ENCODE measurements at places on chromosomes 6 and 20.
A peak's percentile ranks its signal among the peaks of the same experiment; 100 is the strongest.

- DNase-seq = no peak
These were observed 411.8 kb downstream of the PREX1 start for GRCh38 chr20:48416002-48416401.

GRCh38 chr6:89311853-89312531 is 3.1 kb downstream of the GABRR2 start:
- DNase-seq = no peak

DNA sequence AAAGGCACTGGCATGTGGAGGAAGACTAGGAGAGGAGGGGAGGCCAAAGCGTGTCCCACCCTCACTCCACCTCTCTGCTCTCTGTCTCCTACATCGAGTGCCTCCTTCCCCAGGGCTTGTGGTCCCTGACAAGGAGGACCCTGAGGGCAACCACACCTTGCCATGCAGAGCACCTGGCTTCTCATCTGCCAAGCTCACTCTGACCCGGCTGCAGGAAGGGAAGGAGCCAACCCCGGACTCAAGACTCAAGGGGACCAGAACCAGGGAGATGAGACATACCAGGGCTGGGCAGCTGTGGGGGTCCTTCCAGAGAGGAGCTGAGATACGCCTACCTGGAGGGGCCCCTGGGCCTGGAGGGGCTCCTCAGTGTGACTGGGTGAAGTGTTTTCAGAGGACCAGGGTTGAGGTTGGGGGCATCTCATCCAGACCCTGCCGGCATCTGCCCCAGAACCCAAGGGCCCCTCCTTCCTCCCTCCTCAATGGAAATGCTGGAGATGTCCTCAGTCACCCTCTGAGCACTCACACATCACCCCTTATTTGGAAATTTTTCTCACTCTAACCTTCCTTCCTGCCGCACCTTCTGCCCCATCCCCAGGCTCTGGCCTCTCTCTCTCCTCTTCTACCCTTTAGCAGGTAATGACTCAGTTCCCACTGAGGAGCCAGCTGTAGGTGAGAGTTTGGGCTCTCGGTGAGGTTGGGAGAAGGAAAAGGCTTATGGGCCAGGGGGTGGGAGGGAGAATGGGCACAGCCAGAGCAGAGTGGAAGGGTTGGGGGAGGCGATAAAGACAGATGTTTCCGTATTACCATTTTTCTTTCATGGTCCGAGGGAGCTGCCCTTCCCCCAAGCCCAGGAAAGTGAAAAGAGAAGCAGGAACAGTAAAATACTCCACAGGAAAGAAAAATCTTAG is 32.0 kb upstream of the POU5F1 start:
- DNase-seq = no peak

DNA sequence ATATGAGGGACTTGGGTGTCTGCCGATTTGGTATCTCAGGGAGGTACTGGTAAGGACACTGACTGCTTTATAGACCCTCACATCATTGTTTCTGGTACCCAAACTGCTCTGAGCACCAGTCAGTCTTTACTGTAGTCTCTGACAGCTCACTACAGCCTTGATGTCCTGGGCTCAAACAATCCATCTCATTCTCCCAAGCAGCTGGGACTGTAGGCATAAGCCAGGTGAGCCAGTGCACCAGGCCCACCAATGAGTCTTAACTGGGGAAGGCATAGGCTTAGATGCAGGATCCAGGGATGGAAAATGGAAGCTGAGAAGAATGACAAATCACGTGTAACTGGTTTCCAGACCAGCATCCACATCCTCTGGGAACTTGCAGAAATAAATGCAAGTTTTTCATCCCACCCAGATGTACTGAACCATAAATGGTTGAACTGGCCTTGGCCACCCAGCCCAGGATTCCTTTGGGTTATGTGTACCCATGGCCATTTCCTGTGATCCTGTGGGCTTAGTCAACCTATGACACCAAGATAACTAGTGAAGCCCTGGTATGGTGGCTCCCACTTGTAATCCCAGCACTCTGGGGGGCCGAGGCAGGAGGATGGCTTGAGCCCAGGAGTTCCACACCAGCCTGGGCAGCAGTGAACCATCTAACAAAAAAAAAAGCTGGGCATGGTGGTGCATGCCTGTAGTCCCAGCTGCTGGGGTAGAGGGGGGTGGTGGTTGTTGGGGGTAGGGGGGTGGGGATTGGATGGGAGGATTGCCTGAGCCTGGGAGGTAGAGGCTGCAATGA is 5.8 kb downstream of the TUBB start:
- DNase-seq = no peak

DNA sequence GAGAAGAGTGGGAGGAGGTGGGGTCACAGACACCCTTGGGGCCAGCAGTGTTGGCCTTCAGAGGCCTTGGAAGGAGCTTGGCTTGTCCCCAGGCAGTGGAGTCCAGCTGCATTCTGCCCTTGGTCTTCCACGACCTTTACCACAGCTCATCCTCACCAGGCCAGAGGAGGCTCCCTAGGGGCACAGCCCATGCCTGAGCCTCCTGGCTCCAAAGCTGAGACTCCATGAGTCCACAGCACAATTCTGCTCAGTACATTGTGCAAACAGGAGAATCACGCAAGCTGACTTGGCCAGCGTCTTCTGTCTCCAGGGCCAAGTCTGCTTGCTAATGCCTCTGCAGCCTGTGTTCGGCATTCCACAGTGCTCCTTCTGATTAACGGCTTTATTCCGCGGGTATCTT is 337.2 kb downstream of the SMOC2 start:
- no peak for DNase-seq

DNA sequence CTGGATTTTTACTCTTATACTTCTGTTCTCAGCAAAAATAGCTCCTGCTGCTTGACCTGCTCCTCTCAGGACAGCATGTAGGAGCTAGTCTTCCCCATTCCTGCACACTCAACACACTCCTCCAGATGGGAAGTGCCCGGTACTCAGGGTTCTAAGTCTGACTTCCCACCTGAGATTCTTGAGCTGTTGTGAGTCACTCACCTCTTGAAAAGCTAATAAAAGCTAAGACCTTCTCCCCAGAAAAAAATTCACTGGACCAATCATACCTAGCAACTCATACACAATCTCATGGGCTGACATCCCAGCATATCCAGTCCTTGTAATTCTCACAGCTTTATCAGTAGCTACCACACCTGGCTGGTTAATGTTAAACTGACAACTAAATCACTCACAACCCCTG is 53.5 kb downstream of the TRPC4AP start:
- DNase-seq = no peak

GRCh38 chr20:44993343-44993742 is 27.0 kb downstream of the STK4 start:
- DNase-seq = no peak

DNA sequence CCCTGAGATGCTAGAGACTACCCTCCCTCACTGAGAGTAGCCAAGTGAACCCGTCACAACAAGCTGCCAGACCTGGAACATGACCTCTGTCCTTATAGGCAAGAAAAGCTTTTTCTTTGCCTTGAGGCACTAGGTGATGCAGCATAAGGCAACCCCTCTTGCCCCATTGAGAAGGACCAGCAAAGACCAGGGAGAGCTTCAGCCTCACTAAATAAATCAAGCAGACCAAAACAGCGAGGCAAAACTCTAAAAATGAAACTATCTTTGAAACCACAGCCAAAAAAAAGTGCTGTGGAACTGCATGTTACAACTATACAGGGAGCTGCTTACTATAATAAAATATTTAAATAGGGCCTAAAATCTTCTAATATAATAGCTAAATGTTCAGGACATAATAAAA is 62.6 kb upstream of the FAM83B start:
- no peak for DNase-seq

DNA sequence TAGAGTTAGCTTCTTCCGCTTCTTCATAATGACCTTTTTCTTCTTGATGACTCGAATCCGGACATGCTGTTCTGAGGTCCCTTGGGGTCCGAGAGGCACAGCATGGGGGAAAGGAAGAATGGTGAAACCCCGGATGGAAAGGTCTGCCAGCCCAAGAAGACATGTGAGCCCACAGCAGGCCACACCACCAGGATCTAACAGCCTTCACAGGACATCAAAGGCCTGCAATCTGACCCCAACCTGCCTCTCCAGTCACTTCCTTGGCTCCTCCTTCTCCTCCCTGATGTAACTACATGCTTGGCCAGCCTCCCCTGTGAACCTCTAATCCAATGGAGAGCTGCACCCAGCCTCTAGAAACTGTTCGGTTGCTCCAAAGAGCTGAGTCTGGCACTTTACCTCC is 1.6 kb downstream of the CPXM1 start:
- no peak for DNase-seq

GRCh38 chr6:1285556-1285955 is 26.3 kb upstream of the FOXQ1 start:
- no peak for DNase-seq

GRCh38 chr20:63599396-63600050 is 25.5 kb upstream of the HELZ2 start:
- no peak for DNase-seq

- no peak for DNase-seq
These were observed 396.6 kb upstream of the ID4 start for GRCh38 chr6:19440531-19440930.

DNA sequence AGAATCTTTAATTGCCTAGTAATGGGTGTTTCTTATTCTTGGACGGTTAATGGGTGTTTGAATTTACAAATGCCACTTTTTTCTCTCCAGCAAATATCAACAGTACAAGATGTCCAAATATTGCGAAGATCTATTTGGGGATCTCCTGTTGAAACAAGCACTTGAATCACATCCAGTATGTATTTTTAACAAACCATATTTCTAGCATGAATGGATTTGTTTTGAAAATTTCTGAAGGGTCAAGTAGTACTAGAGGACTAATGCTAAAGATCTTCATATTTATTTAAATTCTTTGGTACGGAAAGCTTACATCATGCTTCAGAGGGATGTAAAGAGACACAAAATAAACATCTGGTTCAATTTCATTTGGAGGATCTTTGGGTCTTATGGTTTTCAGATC is 123.9 kb upstream of the LAMP5 start:
- DNase-seq = no peak

DNA sequence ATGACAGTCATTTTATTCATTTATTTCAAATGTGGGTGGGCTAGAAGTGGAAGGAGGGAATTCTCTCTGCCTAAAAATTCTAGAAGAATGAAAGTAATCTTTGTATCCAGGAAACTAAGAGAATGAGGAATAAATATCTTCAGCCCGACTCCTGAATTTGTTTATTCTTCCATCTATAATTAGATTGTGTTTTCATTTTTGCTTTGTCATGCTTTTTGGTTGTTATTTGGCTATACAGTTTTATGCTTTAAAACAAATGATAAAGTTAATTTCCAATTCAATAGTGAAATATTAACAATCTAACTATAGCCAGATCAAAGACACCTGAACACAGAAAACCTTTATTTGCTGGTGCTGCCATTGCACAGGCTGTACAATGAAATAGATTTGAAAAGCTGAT is 521.3 kb downstream of the KIF16B start:
- DNase-seq = no peak

GRCh38 chr6:169862892-169863525 is 111.6 kb downstream of the ERMARD start:
- no peak for DNase-seq

- no peak for DNase-seq
These were observed 44.5 kb downstream of the ARID1B start for GRCh38 chr6:156821707-156822106.

DNA sequence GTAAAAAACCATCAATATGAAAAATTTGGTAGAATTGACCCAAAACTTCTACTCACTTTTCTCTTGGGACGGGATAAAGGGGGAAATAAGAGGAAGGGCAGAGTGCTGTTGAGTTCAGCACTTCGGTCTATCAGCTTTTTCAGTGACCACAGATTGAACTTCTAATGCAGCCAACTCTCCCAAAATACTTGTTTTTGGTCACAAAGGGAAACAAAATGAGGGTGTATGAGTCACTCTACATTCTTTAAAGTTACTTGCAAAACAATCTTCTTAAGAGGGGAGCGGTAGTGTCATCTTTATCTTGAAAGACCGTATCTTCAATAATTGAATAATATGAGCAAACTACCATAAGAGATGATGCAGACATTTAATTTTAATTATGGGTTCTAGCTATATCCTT is 661.3 kb downstream of the CD109 start:
- DNase-seq = no peak

DNA sequence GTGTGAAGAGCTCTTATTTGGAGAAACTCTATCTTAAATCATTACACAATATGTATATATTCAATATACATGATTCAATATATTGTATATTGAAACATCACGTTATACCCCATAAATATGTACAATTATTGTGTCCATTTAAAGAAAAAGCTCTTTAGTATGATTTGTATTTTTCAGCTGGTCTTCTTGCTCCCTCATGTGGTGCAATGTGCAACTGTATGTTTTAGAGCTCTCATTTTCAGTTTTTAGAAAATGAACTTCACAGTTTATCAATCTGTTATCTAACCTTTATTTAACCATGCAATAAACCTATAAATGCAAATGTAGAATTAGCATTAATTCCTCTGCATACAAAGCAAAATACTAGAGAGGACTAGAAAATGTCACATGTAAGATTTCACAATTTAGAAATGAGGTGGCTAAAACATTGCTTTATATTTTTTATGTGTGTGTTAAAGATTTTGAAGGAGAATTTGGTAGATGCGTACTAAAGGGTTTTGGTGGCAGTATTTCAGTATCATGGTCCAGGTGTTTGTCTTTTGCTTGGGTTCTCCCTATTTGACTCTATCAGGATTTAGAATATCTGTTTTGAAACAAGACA is 167.1 kb downstream of the PHF3 start:
- DNase-seq = no peak

- DNase-seq = no peak
These were observed 193.6 kb upstream of the FOXQ1 start for GRCh38 chr6:1118287-1118647.

DNA sequence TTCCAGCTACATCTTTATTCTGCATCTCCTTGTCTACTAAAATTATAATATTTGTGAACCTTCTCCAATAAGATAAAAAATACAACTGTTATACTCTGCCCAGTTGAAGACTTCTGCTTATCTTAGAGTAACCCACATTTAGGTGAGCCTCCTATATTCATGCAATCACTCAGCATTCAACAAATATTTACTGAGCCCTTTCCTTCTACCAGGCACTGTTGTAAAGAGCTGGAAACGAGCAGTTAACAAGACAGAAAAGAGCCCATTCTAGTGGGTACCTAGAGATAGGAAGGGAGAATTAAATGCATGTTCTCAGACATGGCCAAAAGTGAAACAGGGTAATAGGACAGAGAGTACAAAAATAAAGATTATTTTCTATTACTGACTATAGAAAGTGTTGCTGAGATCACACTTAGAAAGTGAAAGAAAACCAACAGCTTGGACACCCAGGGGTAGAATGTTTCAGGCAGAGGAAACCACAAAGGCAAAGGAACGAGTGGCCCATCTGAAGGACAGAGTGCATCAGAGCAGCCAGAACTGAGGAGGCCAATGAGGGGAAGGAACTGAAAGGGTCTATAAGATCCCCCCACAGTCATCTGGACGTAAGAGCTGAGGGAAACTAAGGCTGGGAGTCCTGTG is 50.8 kb upstream of the SMLR1 start:
- no peak for DNase-seq

GRCh38 chr6:139821676-139822223 is 447.3 kb upstream of the CITED2 start:
- DNase-seq = no peak

DNA sequence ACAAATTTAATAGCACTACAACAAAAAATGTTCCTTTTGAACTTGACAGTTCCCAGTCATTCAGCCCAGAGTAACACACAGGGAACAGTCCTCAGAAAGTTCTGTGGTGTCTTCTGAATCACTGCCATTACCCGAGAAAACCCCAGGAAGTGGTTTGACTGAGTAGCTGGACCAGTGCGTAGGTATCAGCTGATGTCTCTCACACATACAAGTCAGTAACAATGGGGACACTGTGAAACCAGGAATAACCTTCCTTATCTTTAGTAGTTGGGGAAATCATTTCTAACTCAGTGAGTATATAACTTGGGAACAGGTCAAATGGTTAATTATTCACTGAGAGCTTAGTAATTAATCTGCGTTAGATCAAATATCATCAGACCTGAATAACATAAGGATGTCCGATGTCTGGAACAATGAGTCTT is 73.1 kb downstream of the HIVEP2 start:
- peak; percentile 24 for DNase-seq
